ENCODE measurements at places on chromosomes 7 and 10. TPM values are rescaled to one million over a fixed set of nuclear protein-coding genes. Genes with fewer than 3 reads are reported as not detected.

NYAP1 gene
- total RNA-seq = 0.14 TPM

TUBAL3 gene
- not detected for total RNA-seq

PIK3AP1 gene
- total RNA-seq = 0.74 TPM

TUBB8 gene
- under 0.01 TPM for total RNA-seq

MYOZ1 gene
- total RNA-seq = 0.14 TPM

ADRA2A gene
- 0.18 TPM for total RNA-seq

DPP6 gene
- total RNA-seq = not detected

HMX3 gene
- not detected for total RNA-seq
